ENCODE measurements at places on chromosomes 4 and X. TPM values are rescaled to one million over a fixed set of nuclear protein-coding genes. Genes with fewer than 3 reads are reported as not detected.
A peak's percentile ranks its signal among the peaks of the same experiment; 100 is the strongest.

DNA sequence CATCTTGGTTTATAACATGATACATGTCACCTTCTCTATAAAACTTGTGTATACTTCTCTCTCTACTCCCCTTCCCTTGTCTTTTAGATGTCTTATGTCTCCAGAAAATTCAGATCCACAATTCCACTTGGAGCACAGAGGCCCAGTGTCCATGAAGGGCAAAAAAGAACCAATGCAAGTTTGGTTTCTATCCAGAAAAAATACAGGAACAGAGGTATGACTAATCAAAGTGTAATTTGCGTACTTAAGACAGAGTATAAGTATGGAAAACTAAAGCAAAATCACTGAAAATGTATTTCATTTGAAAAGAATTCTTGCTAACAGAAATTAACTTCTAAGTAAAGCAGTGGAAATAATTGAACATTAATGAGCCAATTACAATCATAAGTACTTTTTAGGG is 46.2 kb downstream of the GUCY1B1 start:
- DNase-seq: no peak

DNA sequence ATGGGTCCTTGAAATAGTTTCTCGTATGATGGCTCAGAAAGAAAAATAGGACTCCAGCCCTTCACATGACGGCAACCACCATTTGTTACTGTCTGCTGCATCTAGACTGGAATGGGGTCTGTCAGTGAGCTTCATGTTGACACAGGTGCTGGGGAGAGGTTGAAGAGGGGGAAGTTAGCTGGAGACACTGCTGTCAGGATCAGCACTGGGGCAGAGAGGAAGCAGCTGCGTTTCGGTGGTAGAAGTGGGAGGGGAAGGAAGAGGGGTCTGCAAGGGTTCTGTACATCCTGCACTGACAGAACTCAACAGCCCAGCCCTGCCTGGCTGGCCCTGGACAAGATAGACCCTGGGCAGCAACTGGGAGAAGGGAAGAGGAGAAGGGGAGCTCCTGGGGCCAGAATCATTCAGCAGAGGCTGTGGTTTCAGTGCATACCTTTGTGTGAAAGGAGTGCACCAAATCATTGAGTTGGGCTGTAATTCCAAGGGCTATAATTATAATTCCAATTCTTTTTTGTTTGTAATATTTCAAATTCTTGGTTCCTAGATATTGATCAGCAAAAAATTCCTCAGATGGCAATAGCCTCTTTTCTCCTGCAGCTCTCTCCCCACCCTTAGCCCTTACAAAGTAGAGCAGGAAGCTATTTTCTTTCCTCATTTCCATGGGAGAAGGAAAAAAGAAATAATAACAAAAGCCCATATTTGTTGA is 119.4 kb upstream of the C1GALT1C1 start:
- peak; percentile 83 for DNase-seq

DNA sequence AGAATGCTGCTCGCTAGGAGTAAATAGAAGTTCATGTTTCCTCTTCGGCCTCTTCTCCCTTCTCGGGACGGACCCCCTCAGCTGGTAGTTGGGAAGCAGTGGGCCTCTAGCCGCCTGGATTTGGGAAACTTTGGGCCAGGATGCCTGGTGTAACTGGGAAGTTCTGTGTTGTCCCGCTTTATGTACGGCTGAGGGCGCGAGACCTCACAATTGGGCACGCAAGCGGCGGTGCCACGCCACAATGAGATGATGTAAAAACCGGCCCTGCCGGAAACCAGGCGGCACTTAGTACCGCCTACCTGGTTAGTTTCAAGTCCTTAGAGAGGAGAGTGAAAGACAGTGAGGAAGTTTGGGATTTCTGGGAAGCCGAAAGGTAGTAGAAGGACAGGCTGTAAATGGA is at the start of gene CT83:
TSS of gene CT83 (minus strand) at position 155 of the 400 bp plus-strand sequence. CDS start at position 35, 120 bp downstream.
- no peak for DNase-seq

DNA sequence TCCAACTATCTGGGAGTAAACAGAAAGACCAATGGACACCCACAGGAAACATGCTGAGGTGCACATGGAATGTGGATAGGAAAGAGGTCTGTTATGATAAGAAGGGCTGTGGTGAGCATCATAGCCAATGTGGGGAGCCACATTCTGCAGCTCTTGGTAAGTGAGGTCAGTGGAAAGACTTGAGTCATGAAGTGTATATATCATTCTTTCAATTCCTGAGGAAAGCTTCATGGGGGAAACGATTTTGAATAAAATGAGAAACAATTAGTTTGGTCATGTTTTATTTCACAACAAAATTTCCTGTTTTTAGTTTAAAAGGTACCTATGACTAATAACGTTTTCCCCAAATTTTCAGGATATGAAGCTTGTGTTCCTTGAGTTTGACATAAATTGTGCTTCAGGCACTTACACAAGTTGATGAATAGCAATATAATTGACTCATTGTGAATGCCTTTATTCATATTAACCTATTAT is 41.4 kb upstream of the RASSF6 start:
- DNase-seq: no peak

DNA sequence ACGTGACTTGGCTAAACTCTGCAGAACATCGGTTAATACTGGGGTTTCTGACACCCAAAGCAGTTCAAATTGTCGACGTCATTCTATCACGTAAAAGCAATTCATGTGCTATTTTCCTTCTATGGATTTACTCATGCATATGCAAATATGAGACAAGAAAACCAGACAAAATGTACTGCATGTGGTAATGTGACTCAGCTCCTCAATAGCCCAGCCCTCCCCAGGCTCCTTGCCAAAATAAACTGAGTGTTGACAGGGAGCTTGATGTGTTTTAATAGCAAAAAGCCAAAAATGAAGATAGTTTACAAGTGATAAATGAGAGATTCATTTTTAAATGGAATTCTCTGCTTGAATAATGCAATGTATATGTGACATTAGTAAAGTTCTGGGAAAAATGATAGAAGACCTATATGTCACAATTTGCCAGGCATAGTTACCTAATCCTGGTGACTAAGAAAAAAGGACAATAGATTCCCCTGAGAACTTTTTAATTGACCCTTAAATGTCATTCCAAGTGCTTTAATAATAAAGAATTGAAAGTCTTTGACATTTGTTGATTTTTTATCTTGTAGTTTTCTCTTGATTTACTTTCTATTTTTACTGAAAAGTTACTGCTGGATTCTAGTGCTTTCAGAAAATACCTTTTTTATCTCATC is 1700.6 kb upstream of the TENM3 start:
- DNase-seq: peak; percentile 82

- DNase-seq: no peak
Observed at GRCh38 chrX:111759686-111760085, 78.7 kb downstream of the ALG13 start.

DNA sequence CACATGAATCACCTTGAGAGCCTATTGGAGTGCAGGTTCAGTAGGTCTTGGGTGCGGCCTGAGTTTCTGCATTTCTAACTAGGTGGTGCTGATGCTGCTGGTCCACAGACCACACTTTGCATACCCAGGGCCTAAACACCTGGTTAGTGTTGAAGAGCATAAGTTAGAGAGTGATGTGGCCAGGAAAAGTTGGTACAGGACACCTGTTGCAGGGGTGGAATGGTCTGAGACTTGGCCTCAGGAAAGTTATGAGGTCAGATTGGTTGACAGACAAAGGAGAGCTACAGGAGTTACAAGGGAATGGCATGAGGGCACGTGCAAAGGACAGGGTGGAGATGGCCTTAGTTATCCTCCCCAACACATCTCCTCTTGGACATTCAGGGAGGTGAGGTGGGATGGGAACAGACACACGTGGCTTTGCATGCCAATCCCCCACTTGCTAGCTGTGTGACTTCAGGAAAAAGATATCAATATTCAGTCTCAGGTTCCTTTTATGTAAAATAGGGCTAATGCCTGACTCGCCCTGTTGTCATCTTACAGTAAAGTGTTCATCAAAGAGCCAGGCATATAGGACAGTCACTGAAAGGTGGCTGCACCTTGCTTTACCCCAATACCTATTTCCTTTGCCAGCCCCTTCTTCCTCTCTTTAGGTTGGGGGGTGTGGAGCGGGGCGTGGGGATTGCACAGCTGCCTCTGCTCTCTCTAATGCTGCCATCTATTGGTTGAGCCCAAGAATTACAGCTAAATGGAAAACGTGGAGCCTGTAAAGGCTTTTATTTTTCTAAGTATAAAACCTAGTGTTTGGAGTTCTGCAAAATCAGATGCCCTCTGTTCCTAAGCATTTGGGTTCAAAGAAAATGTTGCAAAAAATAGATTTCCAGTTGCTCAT is 47.5 kb downstream of the ATG4A start:
- DNase-seq: peak; percentile 3

LDOC1 gene
- 8.1 TPM for total RNA-seq
